Uterus (tissue), 4 donors: ENCODE measurements at places on chromosomes 2 and 18. TPM values are rescaled to one million over a fixed set of nuclear protein-coding genes. Genes with fewer than 3 reads are reported as not detected.

PLEKHA3 gene
- total RNA-seq = 17.8 TPM

AQP4 gene
- 1.1 TPM for total RNA-seq

VAMP5 gene
- 113 TPM for total RNA-seq

ELOA2 gene
- not detected for total RNA-seq

ASB18 gene
- not detected for total RNA-seq
